ENCODE measurements at places on chromosomes 6 and 20.

DNA sequence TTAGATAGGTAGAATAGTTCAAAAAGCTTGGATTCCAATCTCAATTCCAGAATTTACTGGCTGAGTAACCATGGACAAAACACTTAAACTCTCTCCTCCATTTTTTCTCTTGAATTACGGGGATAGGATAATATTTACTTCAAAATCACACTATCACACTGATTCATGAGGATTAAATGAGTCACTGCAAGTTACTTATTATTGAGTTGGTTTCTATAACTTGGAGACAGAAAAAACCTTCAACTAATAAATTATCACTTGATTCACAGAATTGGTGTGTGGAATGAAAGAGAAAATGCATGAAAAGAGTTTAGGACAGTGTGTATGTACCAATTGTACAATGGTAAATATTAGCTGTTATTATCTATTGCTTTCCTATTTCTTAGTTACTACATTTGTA lies 585.2 kb downstream of the PHF3 start:
- H3K36me3 ChIP-seq = no peaks in the 10 kb centered on the region
- H3K27ac ChIP-seq = no peak overlapping the region
- no peaks in the 10 kb centered on the region for H3K4me1 ChIP-seq
- no peak overlapping the region for H3K4me3 ChIP-seq
- no peak for DNase-seq

- H3K27me3 ChIP-seq = no peaks in the 10 kb centered on the region
- no peak overlapping the region for H3K4me3 ChIP-seq
- H3K4me1 ChIP-seq = no peaks in the 10 kb centered on the region
- H3K36me3 ChIP-seq = no peaks in the 10 kb centered on the region
Observed at GRCh38 chr6:142642651-142643050, 302.3 kb downstream of the HIVEP2 start.

- no peak for DNase-seq
- H3K4me1 ChIP-seq = no peaks in the 10 kb centered on the region
- H3K27me3 ChIP-seq = no peaks in the 10 kb centered on the region
- H3K4me3 ChIP-seq = no peak overlapping the region
- H3K27ac ChIP-seq = no peak overlapping the region
Observed at GRCh38 chr6:138323821-138324220, 53.9 kb upstream of the SMIM28 start.

DNA sequence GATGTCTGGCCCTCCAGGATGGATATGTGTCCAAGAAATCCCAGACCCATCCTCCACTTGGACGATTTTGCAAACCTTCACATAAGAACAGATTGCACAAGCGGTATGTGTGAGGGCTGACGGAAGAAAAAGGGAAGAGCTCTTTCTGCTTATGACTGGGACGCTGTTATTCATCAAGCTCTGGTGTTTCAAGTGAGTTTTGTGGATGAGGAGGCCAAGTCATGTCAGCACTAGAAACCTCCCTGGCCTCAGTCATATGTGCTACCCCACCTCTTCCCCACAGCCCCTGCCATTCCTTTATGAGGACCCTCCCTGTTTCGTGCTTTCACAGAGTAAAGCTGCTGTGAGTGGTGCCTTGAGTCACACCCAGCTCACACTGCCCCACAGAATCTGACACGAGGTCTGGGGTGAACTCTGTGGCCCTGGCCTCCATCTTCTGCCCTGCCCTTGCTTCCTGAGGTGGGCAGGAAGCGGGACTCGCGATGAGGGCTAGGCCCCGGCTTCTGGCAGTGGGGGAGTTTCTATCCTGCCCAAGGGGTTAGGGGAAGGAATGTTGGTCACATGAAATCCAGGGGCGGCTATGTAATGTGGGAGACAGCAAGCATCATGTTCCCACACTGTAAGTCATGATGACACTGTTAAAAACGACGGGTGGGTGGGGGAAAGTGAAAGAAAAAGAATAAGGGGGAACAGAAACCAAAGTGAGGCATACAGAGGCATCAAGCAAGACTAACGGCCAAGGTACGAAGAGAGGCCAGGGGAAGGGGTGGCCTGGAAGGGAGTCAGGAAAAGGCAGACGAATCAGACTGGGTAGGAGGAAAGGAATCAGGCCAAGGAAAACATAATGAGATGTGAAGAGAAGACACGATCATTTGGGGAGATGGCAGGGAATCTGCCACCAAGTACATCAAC lies 78.1 kb downstream of the PRDM1 start:
- no peak overlapping the region for H3K27ac ChIP-seq
- H3K36me3 ChIP-seq = no peaks in the 10 kb centered on the region
- no peaks in the 10 kb centered on the region for H3K27me3 ChIP-seq
- H3K4me3 ChIP-seq = no peak overlapping the region

- no peak overlapping the region for H3K4me3 ChIP-seq
- no peak for DNase-seq
- H3K36me3 ChIP-seq = no peaks in the 10 kb centered on the region
- H3K27ac ChIP-seq = no peak overlapping the region
Observed at GRCh38 chr20:47768016-47768824, 17.1 kb downstream of the SULF2 start.

DNA sequence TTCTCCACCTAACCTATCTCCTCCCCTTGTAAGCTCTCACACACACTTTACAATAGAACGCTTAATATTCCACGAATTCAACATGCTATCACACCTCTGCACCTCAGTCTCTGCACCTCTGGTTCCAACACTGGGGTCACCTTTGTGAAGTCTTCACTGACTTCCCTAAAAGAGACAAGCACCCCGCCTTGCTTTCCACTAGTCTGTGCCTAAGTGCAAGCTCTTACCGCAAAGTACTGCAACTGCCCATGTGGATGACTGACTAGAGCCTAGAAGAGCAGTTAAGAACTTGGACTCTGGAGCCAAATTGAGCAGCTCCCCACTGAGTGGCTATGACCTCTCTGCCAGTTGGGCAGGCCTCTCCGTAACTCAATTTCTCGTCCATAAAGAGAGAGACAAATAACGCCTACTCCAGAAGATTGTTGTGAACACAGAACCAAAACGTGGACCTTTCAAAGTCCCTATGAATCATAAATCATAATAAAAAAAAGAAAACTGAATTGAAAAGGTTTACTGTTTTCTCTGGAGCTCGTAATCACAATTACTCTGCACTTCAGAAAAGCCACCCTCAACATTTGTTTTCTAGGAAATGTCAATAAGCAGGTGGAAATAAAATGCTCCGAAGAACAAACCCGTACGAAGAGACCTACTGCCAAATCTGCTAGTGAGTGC lies 1.2 kb downstream of the IFNGR1 start:
- peak; percentile 17 for DNase-seq
- H3K27me3 ChIP-seq = no peaks in the 10 kb centered on the region
- H3K36me3 ChIP-seq = no peaks in the 10 kb centered on the region

DNA sequence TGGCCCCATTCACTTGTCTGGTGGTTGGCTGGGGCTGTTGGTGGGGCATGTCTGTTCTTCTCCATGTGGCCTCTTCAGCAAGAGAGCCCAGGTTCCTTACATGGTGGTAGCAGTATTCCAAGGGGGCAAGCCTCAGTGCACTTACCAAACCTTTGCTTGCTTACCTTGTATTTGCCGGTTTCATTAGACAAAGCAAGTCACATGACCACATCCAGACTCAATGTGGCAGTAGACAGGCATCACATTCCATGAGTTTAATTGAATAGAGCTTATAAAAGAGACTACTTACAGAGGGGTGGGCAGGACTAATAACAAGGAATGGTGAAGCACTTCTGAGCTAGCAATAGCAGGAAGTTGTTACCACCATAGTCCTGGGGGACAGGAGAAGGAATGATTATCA lies 78.6 kb downstream of the SNAP25 start:
- no peak for DNase-seq
- no peak overlapping the region for H3K27ac ChIP-seq
- H3K4me1 ChIP-seq = no peaks in the 10 kb centered on the region
- no peak overlapping the region for H3K4me3 ChIP-seq

GRCh38 chr20:44552050-44552449 lies 30.2 kb upstream of the SERINC3 start:
- H3K4me3 ChIP-seq = no peak overlapping the region
- H3K27ac ChIP-seq = no peak overlapping the region
- peaks cover 3% of the 10 kb centered on the region for H3K4me1 ChIP-seq
- no peak for DNase-seq

DNA sequence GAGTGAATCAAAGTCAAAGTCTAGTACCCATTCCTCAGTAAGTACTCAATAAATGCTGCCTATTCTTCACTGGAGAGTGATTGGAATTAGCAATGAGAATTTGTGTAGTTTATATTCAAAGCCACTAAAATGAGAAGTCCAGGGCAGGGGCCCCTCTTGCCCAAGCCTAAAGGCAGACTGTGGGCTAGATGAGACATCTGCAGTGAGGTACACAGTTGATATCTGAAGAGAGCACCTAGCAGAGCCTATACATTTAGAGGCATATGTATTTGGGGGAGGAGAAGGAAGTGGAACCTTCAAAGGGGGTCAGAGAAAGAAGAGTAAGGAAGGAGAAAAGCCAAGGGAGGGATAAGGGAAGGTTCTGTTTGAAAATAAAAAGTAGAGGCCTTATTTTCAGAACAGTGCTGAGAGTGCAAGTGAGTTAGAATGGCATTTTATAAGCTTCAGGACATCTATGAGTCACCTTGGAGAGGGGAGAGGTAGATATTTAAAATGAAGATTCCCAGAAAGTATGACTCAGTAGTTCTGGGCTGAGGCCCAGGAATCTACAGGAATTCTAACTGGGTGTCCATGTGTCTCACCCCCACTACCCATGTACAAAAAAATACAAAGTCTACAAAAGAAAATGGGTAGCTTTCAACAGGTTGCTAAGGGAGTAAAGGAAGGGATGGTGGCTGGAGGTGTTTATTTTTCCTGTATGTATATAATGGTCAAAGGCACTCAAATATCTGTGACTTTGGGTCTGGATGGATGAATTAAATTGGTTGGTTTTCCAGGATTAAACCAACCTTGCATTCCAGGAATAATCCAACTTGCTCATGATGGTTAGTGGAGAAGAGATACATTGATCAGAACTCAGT lies 135.1 kb downstream of the ZFP64 start:
- no peaks in the 10 kb centered on the region for H3K36me3 ChIP-seq
- no peak overlapping the region for H3K4me3 ChIP-seq
- H3K27ac ChIP-seq = no peak overlapping the region
- no peak for DNase-seq
- H3K27me3 ChIP-seq = no peaks in the 10 kb centered on the region

GRCh38 chr20:59411170-59411569 lies 110.8 kb downstream of the EDN3 start:
- DNase-seq = no peak
- no peak overlapping the region for H3K4me3 ChIP-seq
- H3K27ac ChIP-seq = no peak overlapping the region
- H3K4me1 ChIP-seq = no peaks in the 10 kb centered on the region
- no peaks in the 10 kb centered on the region for H3K36me3 ChIP-seq

GRCh38 chr6:51027283-51028065 lies 208.8 kb downstream of the TFAP2B start:
- DNase-seq = no peak
- H3K36me3 ChIP-seq = no peaks in the 10 kb centered on the region
- H3K27me3 ChIP-seq = no peaks in the 10 kb centered on the region
- no peak overlapping the region for H3K27ac ChIP-seq
- H3K4me3 ChIP-seq = no peak overlapping the region

- no peaks in the 10 kb centered on the region for H3K4me1 ChIP-seq
- DNase-seq = no peak
- H3K4me3 ChIP-seq = no peak overlapping the region
- no peaks in the 10 kb centered on the region for H3K27me3 ChIP-seq
Observed at GRCh38 chr6:147136057-147136456, 68.2 kb upstream of the STXBP5 start.

- H3K27me3 ChIP-seq = no peaks in the 10 kb centered on the region
- H3K4me1 ChIP-seq = peaks cover 2% of the 10 kb centered on the region
- DNase-seq = no peak
- H3K4me3 ChIP-seq = no peak overlapping the region
- H3K36me3 ChIP-seq = no peaks in the 10 kb centered on the region
Observed at GRCh38 chr6:135319819-135320218, 138.7 kb downstream of the MYB start.

GRCh38 chr20:25484224-25484846 lies 76.9 kb downstream of the GINS1 start:
- no peaks in the 10 kb centered on the region for H3K27me3 ChIP-seq
- DNase-seq = peak; percentile 11
- no peak overlapping the region for H3K4me3 ChIP-seq
- no peak overlapping the region for H3K27ac ChIP-seq

DNA sequence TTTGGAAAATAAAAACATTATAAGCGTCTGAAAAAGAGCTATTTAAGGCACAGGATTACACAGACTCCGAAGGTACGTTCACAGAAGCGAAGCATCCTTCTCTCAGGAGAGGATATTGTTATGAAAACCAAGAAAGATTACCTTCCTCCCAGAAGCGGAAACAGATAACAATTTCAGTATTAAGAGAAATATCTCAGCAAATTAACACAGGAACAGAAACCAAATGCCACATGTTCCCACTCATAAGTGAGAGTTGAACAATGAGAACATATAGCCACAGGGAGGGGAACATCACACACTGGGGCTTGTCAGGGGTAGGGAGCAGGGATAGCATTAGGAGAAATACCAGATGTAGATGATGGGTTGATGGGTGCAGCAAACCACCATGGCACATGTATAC lies 109.7 kb downstream of the CDK19 start:
- H3K36me3 ChIP-seq = no peaks in the 10 kb centered on the region
- H3K27ac ChIP-seq = no peak overlapping the region

- H3K4me3 ChIP-seq = no peak overlapping the region
- H3K36me3 ChIP-seq = no peaks in the 10 kb centered on the region
- DNase-seq = peak; percentile 22
- no peak overlapping the region for H3K27ac ChIP-seq
- H3K4me1 ChIP-seq = no peaks in the 10 kb centered on the region
Observed at GRCh38 chr20:33838035-33838864, 27.1 kb downstream of the CHMP4B start.

GRCh38 chr6:142854589-142855488 lies 90.1 kb downstream of the HIVEP2 start:
- DNase-seq = no peak
- H3K4me3 ChIP-seq = no peak overlapping the region
- H3K27ac ChIP-seq = no peak overlapping the region

DNA sequence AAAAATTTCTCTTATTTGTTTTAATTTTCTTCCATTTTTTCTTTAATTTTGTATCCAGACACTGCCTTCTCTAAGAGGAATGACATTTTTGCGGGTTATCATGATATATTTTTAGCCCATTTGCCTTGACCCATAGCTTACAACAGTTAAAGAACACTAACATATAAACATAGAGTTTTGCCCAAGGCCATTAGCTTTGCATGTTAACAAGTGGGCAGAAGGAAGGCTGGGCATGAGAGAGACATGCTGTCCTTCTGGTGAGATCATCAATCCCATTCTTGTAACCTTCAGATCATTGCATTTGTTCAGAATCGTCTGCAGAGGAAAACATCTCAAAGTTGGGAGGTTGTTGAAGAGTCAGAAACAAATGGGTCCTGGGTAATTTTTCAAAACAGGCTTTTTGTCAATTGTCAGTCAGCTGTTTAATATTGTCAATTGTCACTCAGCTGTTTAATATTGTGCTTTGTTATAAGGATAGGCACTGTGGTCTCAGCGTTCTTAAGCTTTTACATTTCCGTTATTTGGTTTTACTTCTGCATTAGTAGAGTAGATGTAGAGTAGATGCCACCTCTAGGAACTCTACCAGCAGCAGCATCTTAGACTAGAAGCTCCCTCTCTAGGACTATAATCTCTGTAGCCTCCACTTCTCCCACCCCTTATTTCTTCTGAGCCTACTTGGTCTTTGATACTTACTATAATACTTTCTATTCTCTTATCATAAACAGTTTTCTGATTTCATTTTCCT lies 243.1 kb downstream of the ESR1 start:
- H3K36me3 ChIP-seq = no peaks in the 10 kb centered on the region
- H3K27ac ChIP-seq = no peak overlapping the region
- DNase-seq = no peak
- H3K4me3 ChIP-seq = no peak overlapping the region

- H3K27me3 ChIP-seq = no peaks in the 10 kb centered on the region
- H3K4me3 ChIP-seq = no peak overlapping the region
- DNase-seq = peak; percentile 17
- H3K4me1 ChIP-seq = peaks cover 2% of the 10 kb centered on the region
Observed at GRCh38 chr20:51661609-51662178, 106.5 kb downstream of the ATP9A start.
